Activated naive CD4-positive, alpha-beta T cell treated with Interleukin-2 at 50 U/mL for 16 hours (primary cell): ENCODE measurements at places on chromosomes 13 and 19.

DNA sequence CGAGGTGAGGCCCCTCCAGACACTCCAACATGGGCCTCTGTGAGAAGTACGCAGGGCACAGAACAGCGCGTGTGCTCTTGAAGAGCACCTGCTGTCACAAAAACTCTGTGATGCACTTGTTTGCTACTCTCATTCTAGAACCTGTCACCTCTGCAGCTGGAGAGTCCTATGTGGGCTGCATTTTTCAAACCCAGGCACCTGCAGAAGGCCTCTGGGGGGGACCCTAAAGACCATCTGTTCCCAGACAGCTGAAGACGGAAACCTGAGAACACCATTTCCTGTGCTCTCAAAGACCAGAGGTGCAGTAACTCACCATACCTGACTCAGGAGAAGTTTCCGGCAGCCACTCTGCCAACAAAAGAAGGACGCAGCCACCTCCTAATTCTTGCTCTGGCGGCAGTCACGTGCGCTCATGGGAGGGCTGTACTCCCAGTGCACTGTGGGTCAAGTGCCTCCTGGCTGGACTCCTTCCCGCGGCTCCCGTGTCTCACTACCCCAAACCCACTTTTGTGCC lies 28.1 kb downstream of the RANBP3 start:
- peak; percentile 40 for DNase-seq

- no peak for DNase-seq
Observed at GRCh38 chr19:55462722-55463121, 1.3 kb upstream of the ISOC2 start.

DNA sequence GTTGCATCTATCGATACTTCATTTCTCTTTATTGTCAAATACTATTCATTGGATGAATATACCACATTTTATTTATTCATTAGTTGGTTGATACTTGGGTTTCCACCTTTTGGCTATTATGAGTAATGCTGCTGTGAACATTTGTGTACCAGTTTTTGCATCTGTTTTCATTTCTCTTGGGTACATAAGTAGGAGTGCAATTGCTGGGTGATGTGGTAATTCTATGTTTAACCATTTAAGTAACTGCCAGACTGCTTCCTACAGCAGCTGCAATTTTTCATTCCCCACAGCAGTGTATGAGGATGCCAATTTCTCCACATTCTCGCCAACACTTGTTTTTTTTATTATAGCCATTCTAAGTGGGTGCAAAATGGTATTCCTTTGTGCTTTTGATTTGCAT lies 2.6 kb downstream of the KCNJ14 start:
- DNase-seq, result no peak

DNA sequence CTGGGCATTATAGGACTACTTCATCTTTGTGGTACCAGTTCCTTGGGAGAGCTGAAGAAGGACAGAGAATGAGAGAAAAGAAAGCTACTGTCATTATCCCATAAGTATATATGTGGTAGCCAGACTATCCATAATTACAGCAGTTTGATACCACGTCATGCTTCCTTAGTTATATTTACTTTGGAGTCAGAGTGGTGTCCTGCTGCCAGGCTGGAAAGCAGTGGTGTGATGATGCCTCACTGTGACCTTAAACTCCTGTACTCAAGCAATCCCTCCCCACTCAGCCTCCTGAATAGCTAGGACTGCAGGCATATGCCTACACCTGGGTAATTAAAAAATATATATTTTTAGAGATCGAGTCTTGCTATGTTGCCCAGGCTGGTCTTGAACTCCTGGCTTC lies 57.8 kb downstream of the WTIP start:
- DNase-seq, result no peak

GRCh38 chr19:35269438-35270117 lies 816 bp downstream of the USF2 start:
- DNase-seq, result peak; percentile 80

- DNase-seq, result no peak
Observed at GRCh38 chr13:25575562-25575961, 203.8 kb downstream of the ATP8A2 start.

GRCh38 chr19:15936173-15936572 lies 1.8 kb upstream of the CYP4F11 start:
- no peak for DNase-seq

GRCh38 chr19:35851213-35852028 lies 883 bp downstream of the NPHS1 start:
- DNase-seq, result no peak

DNA sequence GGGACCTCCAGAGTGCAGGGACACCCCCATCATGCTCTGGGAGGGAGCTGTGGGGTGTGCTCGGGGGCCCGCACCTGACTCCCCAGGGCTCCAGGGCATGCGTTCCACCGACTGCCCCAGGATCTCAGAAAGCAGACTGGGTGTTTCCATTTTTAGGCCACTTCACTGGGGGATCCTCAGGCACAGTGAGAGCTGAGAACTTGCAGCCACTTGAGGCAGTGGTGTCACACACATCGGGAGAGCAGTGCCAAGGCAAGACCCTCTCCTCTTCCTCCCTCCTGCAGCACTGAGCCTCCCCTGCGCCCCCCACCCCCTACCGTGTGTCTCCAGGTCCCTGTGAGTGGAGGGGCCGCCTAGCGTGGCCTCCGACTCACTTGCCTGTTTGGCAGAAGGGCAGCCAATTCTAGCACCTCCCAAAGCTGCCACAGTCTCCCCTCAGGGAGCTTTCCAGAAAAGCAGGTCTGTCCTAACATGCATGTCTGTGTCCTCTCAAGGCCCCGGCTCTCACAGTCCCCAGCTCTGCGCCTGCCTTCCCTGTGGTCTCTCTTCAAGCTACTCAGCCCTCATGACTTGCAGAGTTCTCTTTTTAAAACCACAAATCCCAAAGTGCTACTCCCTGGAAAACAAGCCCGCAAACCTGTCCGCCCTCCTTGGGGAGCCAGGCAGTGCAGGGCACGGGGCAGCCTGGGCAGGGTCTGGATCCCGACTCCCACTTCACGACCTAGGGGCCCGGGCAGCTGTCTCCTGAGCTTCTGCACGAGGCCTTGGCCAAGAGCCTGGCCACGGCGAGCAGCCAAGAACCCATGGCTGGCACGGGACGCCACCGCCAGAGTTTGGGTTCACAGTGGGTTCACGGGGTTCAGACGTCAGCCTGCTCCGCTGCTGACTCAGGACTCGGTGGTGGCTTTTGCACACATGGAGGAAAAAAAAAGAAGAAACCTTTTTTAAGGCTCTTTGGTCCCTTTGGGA lies 94.1 kb downstream of the STK24 start:
- no peak for DNase-seq

DNA sequence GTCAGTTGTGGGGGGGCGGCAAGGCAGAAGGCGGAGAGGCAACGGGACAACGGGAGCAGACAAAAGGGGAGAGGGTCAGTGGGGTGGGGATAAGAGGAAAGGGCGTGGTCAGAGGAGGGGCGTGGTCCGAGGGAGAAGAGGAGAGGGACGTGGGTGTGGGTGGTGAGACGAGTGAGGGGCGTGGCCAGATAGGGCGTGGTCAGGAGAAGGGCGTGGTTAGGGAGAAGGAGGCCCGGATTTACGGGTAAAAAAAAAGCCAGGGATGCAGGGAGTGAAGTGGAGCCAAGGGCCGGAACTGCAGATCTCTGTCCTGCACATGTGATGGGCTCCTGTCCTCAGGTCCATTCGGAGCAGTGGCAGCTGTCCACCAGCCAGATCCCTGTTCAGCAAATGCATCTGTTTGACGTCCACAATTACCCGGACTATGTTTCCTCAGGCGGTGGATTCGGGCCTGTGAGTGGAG lies 21.5 kb downstream of the CPT1C start:
- DNase-seq, result no peak

GRCh38 chr19:11194656-11195558 lies 2.4 kb downstream of the KANK2 start:
- no peak for DNase-seq

DNA sequence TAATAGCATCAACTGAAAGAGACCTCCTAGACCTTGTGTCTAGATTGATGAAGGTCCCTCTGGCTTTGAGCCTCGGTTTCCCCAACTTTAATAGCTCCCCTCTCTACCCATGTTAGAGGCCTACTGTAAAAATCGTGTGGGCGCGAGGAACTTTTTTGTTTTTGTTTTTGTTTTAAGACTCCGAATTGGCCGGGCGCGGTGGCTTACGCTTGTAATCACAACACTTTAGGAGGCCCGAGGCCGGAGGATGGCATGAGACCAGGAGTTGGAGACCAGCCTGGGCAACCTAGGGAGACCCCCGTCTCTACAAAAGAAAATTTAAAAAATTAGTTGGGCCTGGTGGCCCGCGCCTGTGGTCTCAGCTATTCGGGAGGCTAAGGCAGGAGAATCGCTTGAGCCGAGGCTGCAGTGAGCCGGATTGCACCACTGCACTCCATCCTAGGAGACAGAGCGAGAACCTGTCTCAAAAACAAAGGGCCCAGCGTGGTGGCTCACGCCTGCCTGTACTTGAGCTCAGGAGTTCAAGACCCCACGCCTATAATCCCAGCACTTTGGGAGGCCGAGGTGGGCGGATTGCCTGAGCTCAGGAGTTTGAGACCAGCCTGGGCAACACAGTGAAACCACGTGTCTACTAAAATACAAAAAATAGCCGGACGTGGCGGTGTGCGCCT lies 858 bp upstream of the PPP6R1 start:
- DNase-seq, result no peak

GRCh38 chr19:5607318-5608275 lies 15.0 kb downstream of the SAFB2 start:
- DNase-seq, result no peak

GRCh38 chr19:50498219-50499056 lies 12.6 kb downstream of the JOSD2 start:
- no peak for DNase-seq

DNA sequence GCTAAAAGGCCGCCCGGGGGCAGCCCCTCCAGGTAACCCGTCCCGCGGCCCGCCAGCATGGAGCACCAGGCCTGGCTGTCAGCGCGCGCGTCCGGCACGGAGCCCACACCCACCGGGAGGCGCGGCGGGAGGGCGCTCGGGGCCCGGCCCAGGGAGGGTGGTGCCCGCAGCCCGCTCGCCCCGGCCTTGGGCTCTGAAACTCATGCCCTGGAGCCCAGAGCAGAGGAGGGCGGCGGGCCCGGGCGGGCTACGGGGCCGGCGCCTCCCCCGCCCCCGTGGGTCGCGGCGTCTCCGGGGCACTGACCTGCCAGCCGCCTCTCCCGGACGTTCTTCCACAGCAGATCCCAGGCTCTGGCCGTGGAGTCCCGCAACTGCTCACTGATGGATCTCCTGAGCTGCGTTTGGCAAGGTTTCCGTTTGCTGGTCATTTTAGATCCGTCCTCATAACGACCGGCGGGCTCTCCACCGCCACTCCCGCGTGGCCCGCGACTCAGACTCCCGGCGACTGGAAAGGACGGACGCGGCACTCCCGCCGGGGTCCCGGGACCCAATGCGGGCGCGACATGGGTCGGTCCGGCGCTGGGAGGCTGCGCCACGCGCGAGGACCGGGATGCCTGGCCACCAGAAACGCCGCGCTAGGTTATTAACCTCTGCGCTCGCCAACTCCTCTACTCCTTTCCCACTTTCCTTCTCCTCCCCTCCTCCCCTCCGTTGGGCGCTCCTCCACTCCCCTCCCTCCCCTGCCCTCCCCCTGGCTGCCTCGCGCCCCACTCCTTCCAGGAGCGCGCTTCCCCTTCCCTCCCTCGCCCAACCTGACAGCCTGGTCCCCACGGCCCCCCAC lies 64.7 kb upstream of the STARD13 start:
- DNase-seq, result no peak

GRCh38 chr13:113869263-113869662 lies 5.4 kb upstream of the GAS6 start:
- no peak for DNase-seq

DNA sequence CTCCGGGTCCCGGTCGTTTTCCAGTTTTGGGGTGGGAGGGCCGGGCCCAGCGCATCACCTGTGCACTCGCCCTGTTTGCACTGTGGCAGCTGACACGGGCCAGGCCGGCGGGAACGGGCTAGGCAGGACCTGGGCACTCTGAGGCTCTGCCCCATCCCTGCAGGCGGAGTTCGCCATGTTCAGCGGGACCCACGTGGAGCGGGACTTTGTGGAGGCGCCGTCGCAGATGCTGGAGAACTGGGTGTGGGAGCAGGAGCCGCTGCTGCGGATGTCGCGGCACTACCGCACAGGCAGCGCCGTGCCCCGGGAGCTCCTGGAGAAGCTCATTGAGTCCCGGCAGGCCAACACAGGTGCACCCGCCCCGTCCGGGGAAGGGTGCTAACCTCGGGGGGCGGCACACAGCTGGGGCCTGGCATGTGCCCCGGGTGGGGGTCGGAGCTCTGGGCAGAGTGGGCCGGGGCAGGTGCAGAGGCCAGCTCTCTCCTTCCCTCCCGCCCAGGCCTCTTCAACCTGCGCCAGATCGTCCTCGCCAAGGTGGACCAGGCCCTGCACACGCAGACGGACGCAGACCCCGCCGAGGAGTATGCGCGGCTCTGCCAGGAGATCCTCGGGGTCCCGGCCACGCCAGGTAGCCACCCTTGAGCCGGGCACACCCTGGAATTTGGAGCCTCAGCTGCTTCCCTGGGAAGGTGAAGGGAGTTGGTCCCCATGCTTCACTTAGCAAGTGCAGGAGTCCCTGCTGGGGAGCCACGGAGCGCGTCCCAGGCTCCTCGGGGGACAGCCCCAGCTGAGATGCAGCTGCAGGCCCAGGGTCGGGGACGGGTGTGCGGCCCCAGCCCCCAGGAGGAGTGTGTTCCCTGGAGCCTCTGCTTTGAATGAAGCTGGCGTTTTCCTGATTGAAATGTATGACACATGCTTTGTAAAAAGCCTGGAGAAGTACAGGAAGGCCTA lies 9.3 kb upstream of the ZNF554 start:
- DNase-seq, result no peak

- no peak for DNase-seq
Observed at GRCh38 chr19:29587059-29587458, 19.0 kb upstream of the POP4 start.

GRCh38 chr13:85140192-85140591 lies 659.0 kb downstream of the SLITRK6 start:
- no peak for DNase-seq

DNA sequence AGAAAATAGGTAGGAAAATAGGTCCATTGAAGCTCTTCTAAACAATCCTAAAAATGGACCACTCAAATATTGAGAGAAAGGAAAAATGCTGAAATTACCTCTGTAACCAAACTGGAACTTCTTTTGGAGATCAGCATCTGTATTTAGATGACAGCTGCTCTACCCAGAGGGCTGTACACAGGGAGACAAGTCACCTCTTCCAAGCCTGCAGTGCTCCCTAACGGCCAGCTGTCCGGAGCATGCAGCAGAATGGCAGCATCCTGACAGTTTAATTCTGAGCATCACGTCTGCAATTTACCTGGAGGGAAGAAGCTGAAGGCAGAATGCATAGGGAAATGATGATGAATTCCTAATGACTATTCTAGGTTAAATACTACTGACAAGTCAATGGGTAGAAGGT lies 62.8 kb upstream of the DIAPH3 start:
- DNase-seq, result no peak

- no peak for DNase-seq
Observed at GRCh38 chr19:29145756-29146155, 67.2 kb downstream of the UQCRFS1 start.

GRCh38 chr19:14774373-14774772 lies 4.0 kb downstream of the ADGRE2 start:
- no peak for DNase-seq
